ENCODE measurements at places on chromosomes 5 and 9.

DNA sequence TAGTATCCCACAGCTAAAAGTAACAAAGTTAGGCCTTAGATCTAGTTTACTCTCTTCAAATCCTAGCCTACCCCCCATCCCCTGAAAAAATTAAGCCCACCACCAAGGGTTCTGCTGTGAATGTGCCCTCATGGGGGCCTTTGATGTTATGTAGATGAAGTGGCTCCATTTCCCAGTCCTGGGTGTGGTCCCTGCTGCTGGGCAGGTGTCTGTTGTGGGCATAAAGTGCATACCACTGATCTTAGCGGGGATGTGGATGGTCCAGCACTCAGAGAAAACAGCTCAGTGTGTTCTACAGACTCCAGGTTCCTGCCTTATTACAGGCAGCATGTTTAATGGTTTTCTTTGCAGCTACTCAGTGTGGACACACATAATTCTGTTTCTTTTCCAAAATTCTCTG is 1.9 kb downstream of the PCBD2 start:
- no peak for DNase-seq

- DNase-seq: no peak
Measured at GRCh38 chr5:3307982-3308621, 287.5 kb upstream of the IRX1 start.

- DNase-seq: no peak
Measured at GRCh38 chr9:137028263-137029057, 423 bp upstream of the ABCA2 start.

DNA sequence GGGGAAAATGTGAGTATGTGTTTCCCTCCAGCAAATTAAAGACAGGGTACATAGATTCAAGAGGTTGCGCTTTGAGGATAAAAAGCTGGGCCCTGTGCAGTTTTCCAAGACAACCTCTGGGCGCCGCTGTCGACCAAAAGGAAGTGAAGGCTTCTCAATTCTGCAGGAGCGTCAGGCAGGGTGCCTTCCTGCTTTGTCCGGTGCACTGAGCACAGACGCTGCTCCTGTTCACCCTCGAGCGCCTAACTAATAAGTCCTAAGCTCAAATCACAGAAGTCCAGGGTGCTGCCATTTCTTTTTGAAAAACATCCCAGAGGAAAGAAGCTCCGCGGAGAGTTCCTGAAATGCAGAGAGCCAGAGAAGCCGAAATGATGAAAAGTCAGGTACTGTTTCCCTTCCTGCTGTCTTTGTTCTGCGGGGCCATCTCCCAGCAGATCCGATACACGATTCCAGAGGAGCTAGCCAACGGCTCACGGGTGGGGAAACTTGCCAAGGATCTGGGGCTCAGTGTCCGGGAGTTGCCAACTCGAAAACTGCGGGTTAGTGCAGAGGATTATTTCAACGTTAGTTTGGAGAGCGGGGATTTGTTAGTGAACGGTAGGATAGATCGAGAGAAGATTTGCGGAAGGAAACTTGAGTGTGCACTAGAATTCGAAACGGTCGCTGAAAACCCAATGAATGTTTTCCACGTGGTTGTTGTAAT is at the start of gene PCDHGB1:
TSS of gene PCDHGB1 (plus strand) at position 183 of the 703 bp plus-strand sequence. CDS start at position 345, 162 bp downstream.
- no peak for DNase-seq

DNA sequence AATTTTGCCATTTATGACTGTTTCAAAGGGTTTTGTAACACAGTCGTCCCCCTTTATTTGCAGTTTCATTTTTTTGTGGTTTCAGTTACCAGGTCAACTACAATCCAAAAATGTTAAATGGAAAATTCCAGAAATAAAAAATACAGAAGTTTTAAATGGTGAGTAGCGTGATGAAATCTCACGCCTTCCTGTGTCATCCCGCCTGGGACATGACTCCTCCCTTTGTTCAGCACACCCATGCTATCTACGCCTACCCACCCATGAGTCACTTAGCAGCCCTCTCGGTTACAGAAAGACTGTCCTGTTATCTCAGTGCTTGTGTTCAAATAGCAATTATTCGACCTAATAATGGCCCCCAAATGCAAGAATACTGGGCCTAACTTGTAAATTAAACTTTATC is 765.3 kb upstream of the ADAMTS16 start:
- no peak for DNase-seq

- DNase-seq: no peak
Measured at GRCh38 chr9:70318002-70318401, 59.2 kb downstream of the SMC5 start.

GRCh38 chr5:33973271-33973670 is 11.2 kb downstream of the SLC45A2 start:
- DNase-seq: no peak

GRCh38 chr9:113998114-113998513 is 80.0 kb downstream of the AMBP start:
- DNase-seq: no peak

GRCh38 chr5:59557572-59557971 is 336.0 kb downstream of the PDE4D start:
- no peak for DNase-seq

- DNase-seq: no peak
Measured at GRCh38 chr5:132546108-132546507, 2.8 kb upstream of the IL5 start.

DNA sequence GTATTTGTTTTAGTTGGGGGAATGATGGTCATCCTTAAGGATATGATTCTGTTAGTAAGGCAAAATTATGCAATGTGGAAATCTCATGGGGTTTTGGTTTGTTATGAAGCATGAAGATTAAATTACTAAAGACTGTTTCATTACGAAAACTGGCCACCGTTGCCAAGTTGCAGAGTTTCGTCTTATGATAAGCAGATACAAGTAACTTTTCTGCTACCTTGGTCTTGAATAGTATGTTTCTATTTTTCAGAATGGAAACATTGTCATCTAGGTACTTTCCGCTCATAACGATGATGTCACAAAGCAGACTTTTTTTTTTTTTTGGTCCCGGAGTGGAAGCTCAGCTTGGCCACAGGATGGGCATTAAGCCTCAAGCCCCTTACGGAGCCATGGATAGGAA is 4.2 kb downstream of the CCNI2 start:
- no peak for DNase-seq

DNA sequence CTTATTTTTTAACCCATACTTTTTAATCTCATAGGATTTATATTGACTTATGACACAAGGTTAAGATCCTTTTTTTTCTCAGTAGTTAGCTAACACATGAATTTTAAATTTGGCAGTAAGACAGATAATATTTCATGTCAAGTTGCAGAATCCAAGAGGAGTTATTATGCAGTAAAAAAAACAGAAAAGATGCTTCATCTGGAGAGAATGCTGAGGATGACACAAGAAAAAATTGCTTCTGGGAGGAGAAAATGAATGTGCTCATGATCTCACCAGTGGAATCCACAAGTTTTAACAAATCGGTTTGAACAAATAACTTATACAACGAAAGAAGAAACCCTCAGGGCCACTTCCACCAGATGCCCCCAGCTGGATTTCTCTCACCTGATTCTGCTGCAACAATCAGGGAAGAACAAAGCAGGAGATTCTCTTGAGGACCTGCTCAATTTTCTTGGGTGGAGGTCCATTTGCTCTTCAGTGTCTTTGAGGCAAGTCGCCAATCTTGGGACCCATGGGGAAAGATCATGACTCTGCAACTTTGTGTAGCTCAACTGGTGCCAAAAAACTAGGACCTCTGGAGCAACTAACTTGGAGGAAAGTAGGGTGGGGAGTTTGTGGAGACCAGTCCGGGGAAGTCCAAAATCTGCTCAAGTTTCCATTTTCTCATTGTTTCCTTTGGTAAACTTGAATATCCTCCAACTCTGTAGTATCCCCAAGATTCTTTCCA is 50.5 kb upstream of the TNFSF15 start:
- DNase-seq: no peak

DNA sequence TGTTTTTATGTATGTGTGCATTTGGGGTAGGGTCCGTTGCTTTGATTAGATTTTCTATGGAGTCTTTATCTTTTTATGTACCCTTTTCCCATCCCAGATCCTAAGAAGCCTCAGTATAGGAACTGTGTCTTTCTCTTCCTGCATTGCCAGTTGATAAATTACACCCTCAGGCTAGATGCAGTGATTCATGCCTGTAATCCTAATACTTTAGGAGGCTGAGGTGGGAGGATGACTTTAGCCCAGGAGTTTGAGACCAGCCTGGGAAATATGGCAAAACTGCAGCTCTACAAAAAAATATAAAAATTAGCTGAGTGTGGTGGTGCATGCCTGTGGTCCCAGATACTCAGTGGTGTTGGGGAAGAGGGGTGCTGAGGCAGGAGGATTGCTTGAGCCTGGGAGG is 40.2 kb downstream of the NLN start:
- no peak for DNase-seq

DNA sequence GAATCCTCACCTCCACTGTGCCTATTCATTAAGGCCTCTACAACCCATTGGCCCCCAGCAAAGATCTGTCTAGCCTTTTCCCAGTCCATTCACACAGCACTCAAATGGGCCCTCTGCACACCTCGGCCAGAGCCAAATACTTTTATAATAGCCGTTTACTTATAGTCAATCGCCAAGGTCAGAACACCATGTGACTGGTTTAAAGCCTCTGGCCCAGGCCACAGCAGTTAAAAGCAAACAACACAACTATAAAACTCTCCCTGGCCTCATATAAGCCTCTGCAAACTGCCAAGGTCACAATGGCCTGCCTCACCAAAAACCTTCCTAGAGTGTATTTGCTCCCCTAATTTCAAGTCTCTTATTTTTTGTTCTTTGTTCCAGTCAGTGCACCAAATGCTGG is 562.6 kb downstream of the CAAP1 start:
- no peak for DNase-seq

GRCh38 chr9:77959803-77960202 is 71.8 kb downstream of the GNAQ start:
- DNase-seq: no peak

DNA sequence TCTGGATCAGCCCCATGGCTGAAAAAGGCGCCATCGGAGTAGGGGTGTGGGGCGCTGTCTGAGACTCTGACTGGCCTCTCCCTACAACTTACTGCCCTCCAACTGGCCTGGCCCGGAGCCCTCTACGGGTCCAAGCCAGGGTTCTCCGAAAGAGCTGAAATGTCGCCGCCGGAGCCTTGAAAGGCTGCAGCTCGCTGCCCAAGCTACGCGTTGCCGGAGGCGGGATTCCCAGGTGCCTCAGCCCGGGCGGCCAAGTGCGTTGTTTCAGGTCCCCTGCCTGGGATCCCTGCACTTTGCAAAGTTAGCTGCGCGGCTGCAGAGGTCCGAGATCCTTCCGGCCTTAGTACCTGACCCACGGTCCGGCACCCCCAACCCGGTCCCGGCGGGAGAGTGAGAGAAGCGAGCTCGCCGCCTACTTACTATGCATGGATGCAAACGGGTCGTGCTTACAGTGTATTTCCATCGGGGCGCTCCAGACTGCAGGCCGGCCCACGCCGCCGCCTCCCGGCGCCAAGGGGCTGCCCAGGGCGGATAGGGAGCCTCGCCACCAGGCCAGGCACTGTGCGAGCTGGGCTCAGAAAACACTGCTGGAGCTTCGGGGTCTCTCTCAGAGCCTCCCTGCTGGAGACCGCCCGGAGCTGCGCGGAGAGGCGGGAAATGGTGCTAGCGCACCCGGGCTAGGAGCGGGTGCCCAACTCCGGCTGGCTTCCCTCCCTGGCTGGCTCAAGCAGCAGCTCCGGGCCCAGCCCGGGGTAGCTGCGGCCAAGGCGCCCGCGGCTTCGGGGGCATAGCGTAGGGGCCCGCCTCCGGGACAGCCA is 7.7 kb downstream of the PAX5 start:
- DNase-seq: no peak

DNA sequence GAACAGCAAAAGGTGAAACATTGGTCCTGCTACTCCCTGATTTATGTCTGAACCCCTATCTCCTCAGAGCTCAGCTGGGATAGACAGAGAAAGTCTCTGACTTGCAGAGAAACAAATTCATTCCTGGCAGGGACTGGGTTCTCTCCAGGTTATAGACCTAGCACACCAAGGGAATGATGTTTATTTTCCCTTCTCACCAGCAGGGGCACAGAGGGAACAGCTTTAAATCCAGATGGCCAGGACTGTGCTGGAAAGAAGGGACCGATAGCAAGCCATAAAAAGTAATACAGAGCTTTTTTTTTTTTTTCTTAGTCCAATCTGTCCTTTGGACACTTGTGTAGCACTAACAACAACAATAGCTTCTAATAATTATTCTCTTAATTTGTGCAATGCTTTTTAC is 141.1 kb upstream of the C9orf72 start:
- no peak for DNase-seq

DNA sequence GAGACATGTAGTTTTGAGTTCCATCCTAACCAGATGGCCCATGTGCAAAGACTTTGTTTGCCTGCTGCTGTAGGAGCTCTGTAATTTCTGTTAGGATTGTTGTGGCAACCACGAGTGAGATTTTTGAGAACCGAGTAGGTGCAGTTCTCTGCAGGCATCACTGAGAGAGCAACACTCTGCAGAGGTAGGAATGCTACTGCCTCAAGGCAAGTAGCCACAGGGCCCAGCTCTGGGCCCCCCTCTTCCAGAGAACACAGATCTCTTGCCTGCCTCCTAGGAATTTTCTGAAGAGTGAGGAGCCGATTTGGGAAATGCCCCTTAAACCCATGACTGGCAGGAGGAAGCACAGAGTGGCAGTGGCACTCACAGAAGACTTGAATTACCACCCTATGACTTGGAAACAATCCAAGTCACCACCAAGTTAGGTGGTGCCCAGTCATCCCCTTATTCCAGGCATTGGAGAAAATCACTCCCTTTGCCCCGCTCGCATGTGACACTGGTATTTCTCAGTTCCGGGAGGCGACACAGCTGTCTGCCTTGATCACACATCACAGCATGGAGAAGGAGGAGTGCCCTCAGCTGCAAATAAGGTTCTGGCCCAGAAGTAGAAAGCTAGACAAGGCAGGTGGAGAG is 52.5 kb upstream of the SLC2A8 start:
- no peak for DNase-seq

- no peak for DNase-seq
Measured at GRCh38 chr5:100322483-100322882, 212.7 kb upstream of the FAM174A start.

DNA sequence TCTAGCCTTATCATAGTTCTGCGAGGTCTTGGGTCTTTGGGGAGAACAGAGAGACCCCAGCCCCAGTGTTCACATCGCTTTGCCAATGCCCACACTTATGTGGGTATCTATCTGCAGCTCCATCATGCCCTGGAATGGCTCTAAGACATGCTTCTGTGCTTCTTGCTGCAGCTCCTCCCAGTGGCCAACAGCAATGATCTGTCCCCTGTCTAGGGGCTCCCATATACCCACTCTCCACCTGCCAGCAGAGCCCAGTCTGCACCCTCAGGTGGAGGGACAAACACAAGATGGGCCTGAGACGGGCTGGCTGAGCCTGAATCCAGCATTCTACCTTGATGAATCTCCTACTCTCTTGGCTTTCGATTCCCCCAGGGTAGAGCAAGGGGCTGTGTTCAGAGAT is 14.6 kb upstream of the DAP start:
- no peak for DNase-seq

GRCh38 chr9:3224931-3225330 is 300.9 kb downstream of the RFX3 start:
- no peak for DNase-seq

- DNase-seq: no peak
Measured at GRCh38 chr5:159833846-159834245, 82.4 kb upstream of the ADRA1B start.

GRCh38 chr5:40677456-40677855 is 2.3 kb upstream of the PTGER4 start:
- no peak for DNase-seq

GRCh38 chr9:91212596-91213243 is 149.0 kb downstream of the AUH start:
- DNase-seq: no peak
